ENCODE measurements at places on chromosomes 1 and 21.

- no peak for DNase-seq
These were observed 571.8 kb upstream of the ADGRL2 start for GRCh38 chr1:81228926-81229325.

GRCh38 chr1:29124366-29125236 lies 898 bp upstream of the TMEM200B start:
- peak; percentile 64 for DNase-seq

DNA sequence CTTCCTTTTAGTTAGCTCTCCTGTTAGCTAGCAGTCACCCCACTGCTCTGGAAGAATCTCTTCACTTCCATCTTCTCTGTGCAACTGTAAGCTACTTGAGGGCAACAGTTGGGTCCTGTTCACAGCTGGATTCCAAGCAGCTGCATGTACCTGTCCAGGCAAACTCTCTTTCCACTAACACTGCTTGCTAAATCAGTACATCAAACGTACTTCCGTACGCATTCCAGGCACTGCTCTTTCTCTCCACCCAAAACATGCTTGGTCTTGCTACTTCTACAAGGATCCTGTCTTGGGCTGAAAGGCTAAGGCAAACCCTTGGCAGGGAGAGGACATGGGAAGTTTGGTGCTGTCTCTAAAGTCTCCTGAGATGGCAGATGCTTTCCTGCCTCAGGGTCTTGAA lies 139.2 kb upstream of the CACNA1E start:
- no peak for DNase-seq

GRCh38 chr1:238624776-238625175 lies 734.1 kb upstream of the ZP4 start:
- no peak for DNase-seq

DNA sequence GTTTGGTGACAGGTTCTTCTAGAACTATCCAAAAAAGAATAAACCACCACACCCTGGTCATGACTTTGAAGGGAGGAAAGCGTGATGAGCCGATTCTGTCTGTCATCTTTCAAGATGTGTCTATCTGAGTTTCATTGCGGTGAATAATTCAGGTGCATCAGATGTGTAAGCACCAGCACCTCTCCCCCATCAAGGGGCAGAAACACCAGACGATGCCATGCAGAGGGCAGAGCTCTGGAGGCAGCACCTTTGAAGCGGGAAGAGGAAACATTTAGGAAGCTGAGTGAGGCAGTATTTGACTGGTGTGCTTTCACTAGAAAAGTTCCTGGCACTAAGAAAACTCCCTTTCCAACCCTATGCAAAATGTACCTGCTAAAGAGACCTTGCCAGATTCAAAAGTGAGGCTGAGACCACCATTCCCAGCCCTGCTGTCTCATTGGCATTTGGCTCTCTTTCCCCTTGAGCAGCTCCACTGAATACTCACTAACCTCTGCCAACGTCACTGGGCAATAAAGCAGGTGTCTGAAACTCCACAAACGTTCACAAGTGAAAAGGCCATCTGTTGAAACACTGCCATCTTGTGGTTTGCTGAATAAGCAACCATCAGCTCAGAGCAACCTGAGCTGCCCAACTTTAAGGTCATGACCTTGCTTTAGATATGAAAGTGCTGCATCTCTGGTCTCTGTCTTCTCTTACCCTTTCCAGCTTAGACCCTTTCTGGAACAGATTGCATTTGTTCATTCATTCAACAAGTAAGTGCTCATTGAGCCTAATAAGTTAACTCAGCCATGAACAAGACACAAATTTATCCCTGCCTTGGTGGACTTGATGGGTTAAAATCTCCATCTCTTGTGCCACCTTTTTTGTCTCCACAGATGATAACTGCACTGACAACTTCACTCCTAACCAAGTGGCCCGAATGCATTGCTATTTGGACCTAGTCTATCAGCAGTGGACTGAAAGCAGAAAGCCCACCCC lies 228.6 kb downstream of the PAPPA2 start:
- DNase-seq: peak; percentile 21

DNA sequence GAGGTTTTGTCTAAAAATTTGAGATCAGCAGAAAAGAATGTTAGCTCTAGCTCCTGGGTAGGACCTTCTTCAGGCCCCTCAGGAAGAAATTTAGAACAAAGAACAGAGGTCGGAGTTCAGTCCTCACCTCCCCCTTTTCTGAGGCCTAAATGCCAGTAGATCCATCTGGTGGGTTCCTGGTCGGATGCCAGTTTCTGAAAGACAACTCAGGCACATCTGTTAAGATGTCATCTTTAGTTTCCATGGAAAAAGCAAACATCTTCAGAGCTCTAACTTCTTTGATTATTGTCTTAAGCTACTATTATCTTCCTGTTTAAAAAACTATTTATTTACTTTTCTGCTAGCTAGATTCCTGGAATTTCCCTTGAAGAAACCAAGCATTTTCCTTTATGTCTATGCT lies 37.1 kb upstream of the USP25 start:
- no peak for DNase-seq

All from activated naive CD4-positive, alpha-beta T cell treated with anti-CD3 and anti-CD28 coated beads for 36 hours (primary cell).